Stimulated activated CD4-positive, alpha-beta T cell treated with anti-CD3 and anti-CD28 coated beads, Interleukin-1b, Interleukin-23, amount 100 ng/mL, for 1 hour (primary cell): ENCODE measurements at places on chromosomes 4 and X.

DNA sequence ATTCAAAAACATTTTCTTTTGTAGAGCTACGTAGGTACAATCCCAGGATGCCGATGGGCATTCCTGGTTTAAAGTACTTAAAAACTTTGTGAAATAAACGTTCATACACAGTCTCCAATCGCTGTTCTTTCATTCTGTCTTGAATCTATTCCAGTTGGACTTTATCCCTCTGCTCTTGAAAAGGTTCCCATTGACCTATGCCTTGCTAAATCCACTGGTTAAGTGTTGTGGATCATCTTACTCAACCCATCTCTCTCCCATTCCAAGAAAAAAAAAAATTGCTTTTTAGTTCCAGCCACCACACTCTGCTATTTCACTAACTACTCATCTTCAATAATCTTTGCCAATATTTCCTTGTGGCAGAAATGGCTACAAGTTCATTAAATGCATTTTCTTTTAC, 542.3 kb upstream of the GRIA3 start:
- DNase-seq = no peak

- no peak for DNase-seq
Observed at GRCh38 chr4:187478292-187479140, 517.1 kb upstream of the ZFP42 start.

- DNase-seq = no peak
Observed at GRCh38 chr4:140176735-140177134, 22.8 kb upstream of the MAML3 start.

- no peak for DNase-seq
Observed at GRCh38 chrX:153921070-153921469, 5.0 kb downstream of the ARHGAP4 start.

DNA sequence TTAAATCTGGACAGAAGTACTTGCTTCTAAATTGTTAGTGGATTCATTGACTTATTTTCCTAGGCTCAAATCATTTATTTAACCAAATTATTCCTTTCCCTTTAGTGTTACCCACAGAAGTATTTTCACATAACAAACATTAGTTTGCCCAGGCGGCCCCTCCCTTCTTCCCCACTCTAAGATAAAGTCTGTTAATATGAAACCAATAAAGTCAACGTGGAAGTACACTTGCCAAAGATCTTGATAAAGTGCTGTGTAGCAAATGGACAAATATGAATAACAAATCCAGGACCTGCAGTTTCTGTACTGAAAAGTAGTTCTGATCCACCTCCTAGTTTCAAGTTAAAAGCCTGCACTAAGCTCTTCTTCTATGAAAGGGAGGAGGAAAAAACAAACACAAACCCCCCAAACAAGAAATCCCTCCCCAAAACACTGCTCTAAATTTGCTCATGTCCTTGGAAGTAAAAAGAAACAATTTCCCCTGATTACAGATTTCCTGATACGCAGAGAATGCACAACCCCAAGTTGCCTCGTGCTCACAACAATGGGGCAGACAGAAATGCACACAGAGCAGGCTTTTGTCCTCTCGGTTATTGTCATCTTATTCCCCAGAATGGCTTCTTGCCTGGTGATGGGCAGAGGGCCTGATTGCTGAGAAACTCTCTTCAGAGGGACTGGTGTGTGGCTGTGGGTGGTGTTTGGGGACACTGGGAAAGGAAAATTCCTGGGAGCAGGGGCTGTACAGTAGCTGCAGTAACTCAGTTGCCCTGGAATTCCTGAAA, 23.2 kb downstream of the TMSB4X start:
- no peak for DNase-seq

GRCh38 chrX:108309144-108309543, 129.1 kb downstream of the COL4A6 start:
- no peak for DNase-seq

DNA sequence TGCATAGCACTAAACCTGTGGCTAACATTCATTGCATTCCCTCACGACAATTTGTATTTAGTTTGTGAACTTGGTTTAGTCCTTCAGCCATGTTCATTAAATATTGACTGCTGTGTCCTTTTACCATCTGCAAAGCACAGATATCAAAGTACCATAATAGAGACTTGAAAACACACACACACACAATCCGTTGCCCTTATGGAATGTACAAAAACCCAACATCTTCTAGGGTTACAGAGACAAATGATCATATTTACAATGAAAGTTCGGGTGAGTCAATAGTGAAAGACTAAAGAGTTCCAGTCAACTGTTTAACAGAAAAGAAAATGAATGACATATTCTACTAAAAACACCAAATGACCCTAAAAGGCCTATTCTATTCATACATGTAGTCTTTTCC, 50.8 kb upstream of the TXK start:
- DNase-seq = no peak

- no peak for DNase-seq
Observed at GRCh38 chrX:148768296-148768695, 267.9 kb downstream of the AFF2 start.

DNA sequence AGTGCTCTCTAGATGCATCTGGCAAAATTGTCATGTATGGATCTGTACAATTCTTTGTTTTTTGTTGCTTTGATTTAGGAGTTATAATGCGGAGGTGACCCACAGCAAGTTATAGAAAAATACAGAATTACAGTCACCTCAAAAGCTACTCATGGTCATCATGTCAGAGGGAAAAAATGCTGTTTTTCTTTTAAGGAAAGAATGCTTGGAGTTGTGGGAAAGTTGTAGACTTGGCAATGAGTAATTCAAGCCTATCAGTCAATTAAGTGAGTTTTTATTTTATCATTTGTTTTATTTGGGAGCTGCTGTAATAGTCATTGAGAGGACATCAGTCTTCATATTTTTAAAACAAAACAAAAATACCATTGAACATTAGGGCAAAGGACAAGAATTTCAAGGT, 16.4 kb downstream of the FHL1 start:
- DNase-seq = no peak

DNA sequence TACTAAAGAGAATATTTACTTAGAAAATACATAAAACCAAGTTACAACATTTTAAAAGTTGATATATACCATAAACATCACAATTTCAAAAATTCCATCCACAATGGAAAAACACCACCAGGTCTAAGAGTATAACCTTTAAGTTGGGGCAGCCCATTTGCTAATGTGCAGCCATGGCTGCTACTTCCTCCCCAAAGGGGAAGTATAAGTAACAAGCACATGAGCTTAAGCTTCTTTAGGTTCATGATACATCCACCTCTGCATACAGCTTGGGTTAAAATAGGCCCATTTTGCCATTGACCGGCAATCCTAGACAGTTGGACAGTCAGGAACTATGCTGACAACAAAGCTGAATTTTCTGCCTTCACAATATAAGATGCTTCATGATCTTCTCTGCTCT, 16.6 kb upstream of the GASK1B start:
- DNase-seq = no peak

DNA sequence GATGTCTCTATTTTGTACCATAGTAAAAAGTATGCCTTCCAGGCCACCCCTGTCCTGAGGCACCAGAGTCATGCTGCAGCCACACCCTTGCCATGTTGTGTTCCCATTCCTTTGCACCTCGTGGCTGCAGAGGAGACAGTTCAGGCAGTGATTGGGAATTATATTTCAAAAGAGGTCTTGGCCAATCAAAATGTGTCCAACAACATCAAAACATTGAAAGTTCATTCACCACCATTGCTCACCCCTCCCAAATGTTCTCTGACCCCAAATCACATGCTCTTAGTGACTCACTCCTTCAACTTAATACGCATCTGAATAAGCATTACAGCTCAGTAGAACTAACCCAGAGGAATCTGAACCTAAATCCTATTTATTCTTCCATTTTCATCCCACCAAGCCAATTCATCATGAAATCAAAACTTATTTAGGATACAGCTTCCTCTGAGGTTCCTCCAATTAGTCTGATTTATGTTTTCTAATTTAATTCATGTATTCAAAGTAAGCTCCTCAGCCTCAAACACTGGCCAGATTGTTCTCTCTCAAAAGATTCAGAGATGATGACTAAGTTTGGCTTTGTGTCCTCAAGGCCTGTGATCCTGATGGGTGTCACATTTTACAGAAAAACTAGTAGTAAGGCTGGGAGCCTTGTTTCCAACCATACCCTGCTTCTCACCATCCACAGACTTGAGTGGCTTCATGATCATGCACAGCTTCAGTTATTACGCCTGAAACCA, 323.2 kb upstream of the INTU start:
- DNase-seq = no peak

DNA sequence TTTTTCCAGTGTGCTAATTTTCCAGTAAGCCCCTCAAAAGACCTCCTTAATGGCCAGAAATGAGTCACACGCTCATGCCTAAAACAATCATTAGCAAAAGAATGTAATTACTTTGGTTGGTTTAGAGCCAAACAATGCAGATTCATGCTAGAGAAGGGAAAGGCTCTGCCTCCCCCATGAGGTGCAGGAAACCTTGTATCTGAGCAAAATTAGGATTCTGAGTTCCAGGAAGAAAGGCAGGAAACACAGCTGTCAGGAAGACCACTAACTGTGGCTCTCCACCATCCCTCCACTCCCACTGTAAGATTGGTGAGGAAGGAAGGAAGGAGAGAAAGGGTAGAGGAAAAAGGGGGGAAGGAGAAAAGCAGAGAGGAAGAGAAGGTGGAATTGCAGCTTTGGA, 104.9 kb upstream of the DHX15 start:
- no peak for DNase-seq

DNA sequence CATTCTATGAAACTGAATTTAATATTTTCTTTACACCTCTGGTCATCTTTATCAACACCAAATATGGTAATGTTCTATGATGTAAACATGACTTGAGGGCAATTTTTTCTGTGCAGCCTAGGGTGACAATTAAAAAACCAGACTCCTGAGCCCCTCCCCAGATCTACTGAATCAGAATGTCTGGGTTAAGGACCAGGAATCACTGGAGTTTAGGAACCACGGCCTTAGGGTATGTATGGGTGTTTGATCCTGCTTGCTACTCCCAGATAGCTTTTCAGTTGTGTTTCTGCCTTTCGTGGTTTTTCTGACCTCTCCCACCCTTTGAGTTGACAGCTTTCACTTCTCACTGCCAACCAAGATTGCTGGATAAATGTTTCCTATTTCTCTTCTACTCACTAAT, 332.2 kb downstream of the DHX15 start:
- no peak for DNase-seq

DNA sequence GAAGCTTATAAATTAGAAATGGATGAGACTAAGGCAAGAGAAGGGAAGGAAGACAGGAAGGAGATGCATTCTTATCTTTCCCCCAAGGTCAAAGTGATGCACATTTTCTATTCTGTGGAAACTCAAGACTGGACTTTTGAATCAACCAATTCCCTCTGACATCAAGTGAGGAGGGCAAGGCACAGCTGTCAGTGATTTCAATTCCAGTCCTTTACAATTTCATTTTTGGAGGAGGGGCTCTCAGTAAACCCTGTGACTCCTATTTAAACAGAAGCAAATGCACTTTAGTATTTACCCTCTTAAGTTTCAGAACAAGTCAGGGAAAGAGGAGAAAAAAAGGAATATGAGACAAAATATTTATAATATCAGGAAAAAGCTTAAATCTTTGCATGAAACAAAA, 134.0 kb downstream of the MGST2 start:
- DNase-seq = no peak

GRCh38 chr4:48012824-48013223, 3.7 kb downstream of the CNGA1 start:
- DNase-seq = no peak

GRCh38 chr4:119314356-119314755, 7.6 kb downstream of the FABP2 start:
- DNase-seq = no peak

- DNase-seq = no peak
Observed at GRCh38 chr4:77121736-77122240, 35.2 kb upstream of the CCNG2 start.

DNA sequence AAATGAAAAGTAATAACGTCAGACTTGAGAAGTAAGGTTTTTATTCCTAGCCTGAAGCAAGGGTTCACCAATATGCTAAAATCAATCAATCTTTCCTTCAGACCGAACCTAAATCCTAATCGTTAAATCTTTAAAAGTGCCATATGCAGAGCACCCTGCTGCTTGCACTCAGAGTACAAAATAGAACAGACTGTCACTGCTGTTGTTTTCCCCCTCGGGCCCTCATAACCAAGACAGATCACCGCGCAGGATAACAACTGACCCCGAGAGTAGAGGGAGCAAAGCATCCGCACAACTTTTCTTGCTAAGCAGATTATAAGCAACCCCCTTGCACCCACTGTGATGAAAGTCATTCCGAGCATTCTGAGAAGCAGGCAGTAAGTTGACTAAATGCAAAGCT, 550.9 kb upstream of the NDST4 start:
- DNase-seq = no peak

- DNase-seq = no peak
Observed at GRCh38 chr4:140640150-140640748, 71.5 kb upstream of the UCP1 start.

- DNase-seq = no peak
Observed at GRCh38 chr4:83558059-83558653, 22.2 kb downstream of the GPAT3 start.

GRCh38 chr4:851701-852430, 25.9 kb upstream of the CPLX1 start:
- DNase-seq = no peak

DNA sequence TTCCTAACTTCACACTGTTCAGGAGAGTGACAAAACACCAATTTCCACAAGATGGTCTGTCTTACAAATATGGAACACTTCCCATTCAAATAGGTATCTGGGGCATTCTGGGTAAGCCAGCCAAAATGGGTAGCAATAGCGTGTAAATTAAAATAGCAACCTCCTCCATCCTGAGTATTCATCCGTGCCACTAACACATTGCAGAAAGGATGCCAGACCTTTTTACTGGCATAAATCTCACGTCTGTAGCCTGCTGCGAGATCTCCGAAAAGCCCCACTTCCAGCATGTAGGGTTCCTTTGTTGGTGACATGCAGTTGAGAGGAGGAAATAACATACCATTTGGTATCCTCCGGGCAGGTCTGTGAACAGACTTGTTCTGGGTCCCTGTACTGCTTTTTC, 52.7 kb upstream of the RAI2 start:
- no peak for DNase-seq

GRCh38 chr4:14267373-14268060, 640.0 kb upstream of the BOD1L1 start:
- DNase-seq = no peak

DNA sequence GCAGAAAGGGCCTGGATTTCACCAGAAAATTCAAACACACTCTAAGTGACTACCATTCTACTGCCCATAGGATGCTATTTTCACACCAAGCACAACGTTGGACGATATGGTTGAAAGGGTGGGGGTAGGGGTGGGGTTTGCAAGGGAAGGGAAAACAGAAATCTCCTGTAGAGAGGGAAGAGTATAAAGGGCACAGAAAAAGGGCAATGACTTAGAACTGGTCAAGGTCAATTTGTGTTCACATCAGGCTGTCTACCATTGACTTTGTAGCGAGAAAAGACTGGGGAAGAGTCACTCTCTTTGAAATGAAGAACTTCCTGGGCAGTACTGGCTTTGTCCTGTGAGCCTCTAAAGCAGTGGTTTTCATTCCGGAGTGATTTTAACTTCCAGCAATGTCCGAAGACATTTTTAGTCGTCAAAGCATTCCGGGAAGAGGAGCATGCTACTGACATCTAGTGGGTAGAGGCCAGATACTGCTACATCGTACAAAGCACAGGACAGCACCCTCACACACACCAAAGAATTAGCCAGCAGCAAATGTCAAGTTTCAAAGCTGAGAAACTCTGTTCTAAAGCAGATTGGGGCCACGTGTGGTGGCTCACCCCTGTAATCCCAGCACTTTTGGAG, 48.4 kb upstream of the SLC7A3 start:
- no peak for DNase-seq
